ENCODE measurements at places on chromosomes 1 and 21. TPM values are rescaled to one million over a fixed set of nuclear protein-coding genes. Genes with fewer than 3 reads are reported as not detected.

The TPTE gene
- not detected for total RNA-seq

DNA sequence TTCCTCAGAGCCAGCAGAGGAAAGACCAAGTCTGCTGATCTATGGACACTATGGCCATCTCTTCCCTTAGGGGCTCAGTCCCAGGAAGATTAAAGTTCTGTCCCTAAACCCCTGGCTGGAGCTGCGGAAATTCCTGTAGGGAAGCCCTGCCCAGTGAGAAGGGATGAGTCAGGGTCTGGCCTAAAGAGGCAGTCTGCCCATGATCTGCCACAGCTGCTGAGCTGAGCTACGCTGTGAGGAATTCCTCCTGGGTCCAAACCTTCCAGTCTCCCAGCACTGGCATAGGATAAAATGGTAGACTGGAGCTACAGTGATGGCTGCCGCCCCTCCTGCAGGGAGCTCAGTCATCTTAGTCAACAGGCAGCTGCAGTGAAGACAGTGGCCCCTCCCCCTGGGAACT is 213.7 kb downstream of the BRINP2 start:
- no peak for DNase-seq

The CIART gene
- total RNA-seq: 3.4 TPM

GRCh38 chr1:234572966-234573365 is 37.0 kb downstream of the IRF2BP2 start:
- DNase-seq: no peak

DNA sequence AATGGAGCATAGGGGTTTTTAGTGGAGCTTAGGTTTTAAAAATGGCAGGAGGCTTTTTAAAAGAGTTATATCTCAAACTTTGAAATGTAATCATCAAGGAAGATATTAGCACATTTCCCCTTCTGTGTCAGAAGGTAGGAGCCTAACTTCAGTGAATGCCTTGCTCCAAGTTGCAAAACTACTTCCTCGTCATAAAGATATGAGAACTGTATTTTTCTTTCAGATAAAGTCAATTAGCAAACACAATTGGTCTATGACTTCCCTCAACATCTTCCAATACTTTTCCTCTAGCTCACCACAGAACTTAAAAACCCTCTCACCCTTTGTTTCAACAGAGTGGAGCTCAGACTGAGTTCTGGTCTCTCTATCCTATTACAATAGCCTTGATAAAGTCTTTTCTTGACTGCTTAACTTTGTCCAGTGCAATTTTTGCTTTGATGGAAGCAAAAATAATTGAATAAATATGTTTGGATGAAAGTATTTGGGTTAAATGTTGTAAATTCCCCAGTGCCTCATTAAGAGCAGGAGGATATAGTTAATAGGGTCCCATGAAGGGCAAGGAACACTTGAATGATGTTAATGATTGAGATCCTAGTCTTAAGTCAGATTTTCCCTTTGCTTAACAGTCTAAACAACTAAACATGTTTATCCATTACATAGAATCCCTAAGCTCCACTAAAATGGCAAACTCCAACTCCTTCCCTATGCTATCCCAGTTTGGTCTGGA is 58.9 kb downstream of the TNFSF18 start:
- DNase-seq: no peak

The MIS18A gene
- 27.5 TPM for total RNA-seq

DNA sequence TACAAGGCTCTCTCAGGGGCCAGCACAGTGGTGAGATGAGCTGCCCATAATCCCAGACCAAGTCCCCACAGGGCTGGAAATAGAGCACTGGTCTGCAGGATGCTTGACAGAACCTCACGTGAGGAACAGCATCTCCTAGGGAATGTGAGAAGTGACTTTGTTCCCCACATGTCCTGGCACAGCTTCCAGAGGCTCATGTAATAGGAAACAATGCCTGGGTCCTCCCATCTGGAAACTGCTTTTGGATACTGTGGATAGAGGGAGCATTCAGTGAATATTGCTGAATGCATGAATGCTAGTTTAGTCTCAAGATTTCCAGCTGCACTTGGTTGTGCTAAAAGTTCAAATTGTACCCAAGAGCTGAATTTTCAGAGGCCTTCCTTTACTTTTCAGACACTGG is 146.2 kb downstream of the TNR start:
- no peak for DNase-seq

- DNase-seq: no peak
Observed at GRCh38 chr1:170044187-170044586, 30.3 kb downstream of the KIFAP3 start.

The OR2T33 gene
- total RNA-seq: not detected

Data from activated T-helper 1 cell treated with anti-CD3 and anti-CD28 coated beads, Interleukin-12 subunit alpha, Interleukin-12 subunit beta, Interleukin-2, Interleukin-4 antibody, amounts not matched to agents 30 ng/mL and 10 ng/mL and 1 ng/mL, durations not matched to agents 14 hours and 24 hours and 36 hours (primary cell).